ENCODE measurements at places on chromosomes 13 and 19.

DNA sequence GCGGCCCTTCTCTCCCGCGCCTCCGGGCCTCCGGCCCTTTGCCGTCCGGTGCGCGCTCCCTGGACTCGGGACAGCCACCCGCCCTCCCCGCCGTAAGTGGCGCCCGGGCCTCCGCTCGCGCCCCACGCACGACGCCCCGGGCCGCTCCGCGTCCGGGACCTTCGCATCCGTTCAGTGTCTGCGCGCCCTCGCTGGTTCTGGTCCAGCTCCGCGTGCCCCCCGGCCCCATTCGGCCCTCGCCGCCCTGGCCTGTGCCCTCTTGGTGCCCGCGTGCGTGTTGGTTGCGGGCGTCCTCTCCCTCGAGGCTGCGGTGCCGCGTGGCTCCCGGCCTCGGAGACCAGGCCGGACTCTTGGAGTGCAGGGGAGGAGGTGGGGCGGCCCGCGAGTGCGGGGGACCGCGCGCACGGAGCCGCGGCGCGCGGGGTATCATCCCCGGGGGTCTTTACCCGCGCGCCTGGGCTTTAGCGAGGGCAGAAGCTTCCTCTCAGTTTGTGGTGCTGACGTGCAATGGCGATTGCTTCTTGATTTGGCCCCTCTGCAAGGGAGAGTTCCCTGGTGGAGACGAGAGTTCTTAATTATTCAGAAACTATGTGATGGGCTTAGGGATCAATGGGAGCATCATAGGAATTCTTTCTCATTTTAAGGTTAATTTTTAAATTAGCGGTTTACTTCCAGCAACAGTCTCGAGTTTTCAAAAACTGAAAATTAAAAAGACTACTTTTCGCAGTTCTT, 757 bp downstream of the WASF3 start:
- DNase-seq: no peak

DNA sequence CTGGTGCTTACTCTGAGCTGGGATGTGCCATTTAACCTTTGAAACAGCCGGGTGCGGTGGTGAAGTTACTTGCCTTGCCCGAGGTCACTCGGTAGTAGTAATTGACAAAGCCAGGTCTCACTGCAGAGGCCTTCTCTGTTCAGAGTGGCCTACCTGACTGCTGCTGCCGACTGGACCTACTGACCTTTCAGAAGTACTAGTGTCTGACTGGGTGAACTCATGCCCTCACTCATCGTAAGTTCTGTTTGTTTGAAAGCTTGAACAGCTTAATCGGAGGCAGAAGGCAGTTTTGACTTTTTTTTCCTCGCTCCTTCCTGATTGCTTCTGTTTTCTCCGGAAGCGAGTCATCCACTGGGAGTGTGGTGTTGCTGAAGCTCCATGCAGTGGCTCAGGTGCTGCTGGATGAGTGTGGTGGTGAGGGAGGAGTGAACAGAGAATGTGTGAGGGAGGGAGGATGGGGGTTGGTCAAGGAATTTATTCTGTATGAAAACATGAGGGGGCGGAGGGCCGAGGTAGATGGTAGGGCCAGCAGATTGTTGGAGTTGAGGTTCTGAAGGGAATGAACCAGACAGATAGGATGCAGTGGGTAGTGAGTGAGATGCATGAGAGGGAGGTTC, 2.7 kb downstream of the SPINT2 start:
- no peak for DNase-seq

GRCh38 chr13:49954674-49955455, 18.7 kb upstream of the SPRYD7 start:
- DNase-seq: no peak

DNA sequence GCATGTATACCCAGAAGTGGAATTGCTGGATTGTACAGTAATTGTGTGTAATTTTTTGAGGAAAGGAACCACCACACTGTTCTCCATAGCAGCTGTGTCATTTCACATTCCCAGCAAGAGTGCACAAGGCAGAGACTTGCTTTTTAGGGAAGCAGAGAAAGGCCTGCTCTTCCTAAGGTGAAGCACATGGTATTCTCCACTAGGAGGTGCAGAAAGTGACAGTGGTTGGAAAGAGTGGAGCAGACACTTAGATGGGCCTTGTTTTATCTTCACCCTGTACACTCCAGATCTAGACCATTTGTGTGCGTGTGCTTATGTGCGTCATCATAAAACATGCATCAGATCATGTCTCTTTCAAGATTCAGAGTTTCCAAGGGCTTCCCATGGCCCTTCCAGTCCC, 35.0 kb downstream of the FAM124A start:
- DNase-seq: no peak

Measured in activated CD4-positive, alpha-beta T cell treated with anti-CD3 and anti-CD28 coated beads, Interleukin-10, Interleukin-2, amounts not matched to agents 100 ng/mL and 50 ng/mL, durations not matched to agents 16 hours and 8 hours (primary cell).